Activated CD4-positive, CD25-positive, alpha-beta regulatory T cell (primary cell): ENCODE measurements at places on chromosomes 11 and 22.

GRCh38 chr11:59216641-59217564 lies 4.2 kb upstream of the MPEG1 start:
- no peak for DNase-seq

- no peak for DNase-seq
Observed at GRCh38 chr11:36389811-36390210, 93.7 kb downstream of the PRR5L start.

DNA sequence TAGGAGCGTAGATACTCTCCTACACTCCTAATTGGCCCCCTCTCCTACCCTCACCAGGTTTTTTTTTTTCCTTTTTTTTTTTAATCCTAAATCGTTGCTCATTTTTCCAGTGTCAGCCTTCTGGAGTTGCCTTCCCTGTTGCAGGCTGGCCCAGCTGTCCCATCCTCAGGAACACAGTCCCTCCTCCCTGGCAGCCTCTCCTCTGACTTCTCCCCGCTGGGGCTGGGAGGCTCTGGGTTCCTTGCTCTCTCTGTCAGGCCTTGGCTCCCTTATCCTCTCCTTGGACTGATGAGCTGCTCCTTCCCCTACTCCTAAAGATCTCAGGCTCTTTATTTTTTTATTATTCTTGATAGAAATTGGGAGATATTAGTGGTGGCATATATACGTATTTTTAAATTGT lies 62.2 kb downstream of the PKNOX2 start:
- no peak for DNase-seq

DNA sequence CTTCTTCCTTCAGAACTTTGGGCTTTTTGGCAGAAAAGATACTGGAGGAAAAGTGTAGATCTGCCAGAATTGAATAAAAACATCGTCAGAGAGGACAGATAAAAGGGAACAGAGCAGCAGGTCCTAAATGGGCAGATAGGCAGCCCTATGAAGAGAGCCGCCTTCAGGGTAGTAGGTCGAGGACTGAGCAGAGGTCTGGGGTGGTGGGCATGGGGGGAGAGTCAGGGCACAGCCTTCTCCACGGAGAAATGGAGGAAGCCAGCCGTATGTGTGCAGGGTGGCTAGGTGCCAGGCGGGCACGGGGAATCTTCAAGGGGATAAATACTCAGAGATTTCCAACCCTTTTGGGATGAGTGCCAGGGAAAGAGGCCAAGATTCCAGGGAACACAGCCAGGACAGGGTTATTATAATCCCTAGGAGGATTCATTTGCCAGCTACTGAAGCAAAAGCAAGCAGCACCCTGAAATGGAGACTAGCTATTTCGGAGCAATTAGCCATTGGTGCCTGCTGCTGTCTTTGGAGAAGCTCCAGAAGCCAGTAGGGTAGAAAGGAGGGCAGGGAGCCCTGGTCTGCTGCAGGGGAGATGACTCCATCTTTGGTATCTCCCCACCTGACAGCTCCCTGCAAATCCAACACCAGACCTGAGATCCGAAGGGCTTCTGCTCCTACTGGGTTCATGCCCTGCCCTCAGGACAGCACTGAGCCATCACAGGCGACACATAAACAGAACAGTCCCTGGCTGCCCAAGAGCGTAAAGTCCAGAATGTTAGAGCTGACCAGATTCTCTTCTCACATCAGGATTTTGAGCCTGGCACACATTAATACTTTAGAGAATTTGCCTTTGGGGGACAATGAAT lies 174.5 kb upstream of the NTM start:
- no peak for DNase-seq

- no peak for DNase-seq
Observed at GRCh38 chr11:8025123-8025522, 38.0 kb downstream of the EIF3F start.

DNA sequence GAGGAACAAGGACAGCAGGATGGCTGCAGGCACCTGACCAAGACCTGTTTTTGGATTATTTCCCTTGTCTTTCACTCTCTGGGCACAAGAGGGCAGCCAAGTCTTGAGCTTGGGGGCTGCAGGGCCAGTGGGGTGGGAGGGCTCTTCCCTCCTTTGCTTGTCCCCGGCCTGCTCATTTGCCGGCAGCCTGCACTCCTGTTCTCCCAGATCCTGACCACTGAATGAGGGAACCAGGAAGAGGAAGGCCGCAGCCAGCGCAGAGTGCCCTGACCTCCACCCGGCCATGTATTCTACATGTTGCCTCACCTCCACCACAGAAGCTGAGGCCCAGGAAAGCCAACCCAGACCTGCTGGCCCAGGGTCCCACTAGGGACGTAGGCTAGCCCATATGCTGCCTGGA lies 15.5 kb upstream of the NNMT start:
- DNase-seq, result no peak

DNA sequence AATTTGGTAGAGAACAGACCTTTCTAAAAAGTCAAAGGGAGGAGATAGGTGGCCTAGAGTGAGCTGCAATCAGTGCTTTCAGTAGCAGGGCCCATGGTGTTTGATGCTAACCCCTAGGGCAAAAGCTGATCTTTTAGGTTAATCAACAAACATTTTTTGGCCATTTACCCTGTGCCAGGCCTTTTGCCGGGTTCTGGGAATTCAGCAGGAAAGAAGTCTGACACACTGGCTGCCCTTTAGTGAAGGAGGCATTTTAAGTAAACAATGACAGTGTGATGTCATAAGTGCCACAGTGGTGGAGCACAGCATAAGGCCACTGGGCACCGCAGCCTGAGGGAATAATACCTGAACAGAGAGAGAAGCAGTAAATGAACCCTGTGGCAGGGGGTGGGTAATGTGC lies 29.0 kb downstream of the C22orf31 start:
- no peak for DNase-seq

- DNase-seq, result no peak
Observed at GRCh38 chr11:67400942-67401494, 640 bp downstream of the PPP1CA start.

- DNase-seq, result peak; percentile 62
Observed at GRCh38 chr11:44538375-44539054, 26.9 kb upstream of the CD82 start.

DNA sequence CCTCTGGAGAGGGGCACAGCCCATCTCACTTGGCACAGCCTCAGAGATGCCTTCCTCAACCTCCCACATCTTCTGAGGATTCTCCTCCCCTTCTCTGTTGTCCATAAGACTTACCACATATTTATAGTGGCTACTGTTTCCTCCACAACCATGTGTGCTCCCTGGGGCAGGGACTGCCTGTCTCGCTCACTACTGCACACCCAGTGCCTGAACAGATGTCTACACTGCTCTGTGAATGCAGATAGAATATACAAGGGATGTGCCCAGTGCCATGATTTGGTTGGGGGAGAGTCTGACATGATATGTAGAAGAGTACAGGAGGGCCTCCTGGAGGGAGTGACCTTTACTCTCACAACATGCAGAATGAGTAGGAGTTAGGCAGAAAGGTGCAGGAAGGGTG lies 67.3 kb upstream of the ANO1 start:
- DNase-seq, result no peak

DNA sequence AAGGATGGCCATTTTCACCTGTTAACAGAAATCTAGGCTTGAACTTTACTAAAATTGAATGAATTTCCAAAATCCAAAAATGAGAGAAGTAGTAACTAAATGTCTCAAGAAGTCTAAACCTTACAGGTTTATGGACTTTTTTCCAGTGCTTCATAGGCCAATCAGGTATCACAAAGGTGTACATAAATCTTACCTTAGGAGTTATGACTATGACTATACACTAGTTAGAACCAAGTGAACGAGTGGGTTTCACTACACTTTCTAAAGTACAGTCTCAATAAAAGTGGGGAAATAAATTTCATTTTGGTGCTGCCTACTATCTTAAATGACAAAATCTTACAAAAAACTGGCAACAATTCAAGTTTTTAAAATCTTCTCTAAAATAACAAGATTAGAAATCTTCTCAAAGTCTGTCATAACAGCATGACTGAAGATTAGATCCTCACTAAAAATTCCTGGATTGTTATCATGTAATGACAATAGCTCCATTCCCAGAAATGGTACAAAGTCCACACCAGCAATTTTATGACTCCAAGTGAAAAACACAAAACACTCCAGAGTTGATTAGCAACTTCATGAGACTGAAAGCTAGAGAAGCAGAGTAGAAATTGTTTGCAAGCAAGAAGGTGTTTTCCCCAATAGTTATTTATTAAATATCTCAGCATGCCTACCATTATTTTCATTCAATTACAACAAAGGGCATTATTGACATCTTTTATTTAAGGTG lies 20.9 kb downstream of the SOX6 start:
- no peak for DNase-seq

- no peak for DNase-seq
Observed at GRCh38 chr11:9529334-9529650, 44.2 kb upstream of the WEE1 start.

DNA sequence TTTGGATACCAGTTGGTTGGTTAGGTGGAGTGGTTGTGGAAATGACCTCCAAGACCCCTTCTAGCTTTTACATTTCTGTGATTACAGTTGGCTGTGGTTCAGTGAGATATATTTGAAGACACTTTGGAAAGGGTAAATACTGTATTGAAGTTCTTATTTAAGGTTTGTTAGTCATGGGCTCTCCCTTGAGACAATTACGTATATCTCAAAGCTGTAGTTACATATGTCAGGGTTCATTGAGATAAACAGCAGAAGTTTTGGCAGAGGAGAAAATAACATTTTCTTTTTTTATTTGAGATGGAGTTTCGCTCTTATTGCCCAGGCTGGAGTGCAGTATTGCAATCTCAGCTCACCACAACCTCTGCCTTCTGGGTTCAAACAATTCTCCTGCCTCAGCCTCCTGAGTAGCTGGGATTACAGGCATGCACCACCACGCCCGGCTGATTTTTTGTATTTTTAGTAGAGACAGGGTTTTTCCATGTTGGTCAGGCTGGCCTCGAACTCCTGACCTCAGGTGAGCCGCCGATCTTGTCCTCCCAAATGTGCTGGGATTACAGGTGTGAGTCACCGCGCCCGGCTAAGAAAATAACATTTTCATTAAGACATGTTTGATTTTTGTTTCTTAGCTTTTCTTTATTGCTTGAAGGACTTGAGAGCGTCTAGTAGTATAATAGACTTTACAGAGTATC lies 1.9 kb downstream of the RNF121 start:
- DNase-seq, result no peak

DNA sequence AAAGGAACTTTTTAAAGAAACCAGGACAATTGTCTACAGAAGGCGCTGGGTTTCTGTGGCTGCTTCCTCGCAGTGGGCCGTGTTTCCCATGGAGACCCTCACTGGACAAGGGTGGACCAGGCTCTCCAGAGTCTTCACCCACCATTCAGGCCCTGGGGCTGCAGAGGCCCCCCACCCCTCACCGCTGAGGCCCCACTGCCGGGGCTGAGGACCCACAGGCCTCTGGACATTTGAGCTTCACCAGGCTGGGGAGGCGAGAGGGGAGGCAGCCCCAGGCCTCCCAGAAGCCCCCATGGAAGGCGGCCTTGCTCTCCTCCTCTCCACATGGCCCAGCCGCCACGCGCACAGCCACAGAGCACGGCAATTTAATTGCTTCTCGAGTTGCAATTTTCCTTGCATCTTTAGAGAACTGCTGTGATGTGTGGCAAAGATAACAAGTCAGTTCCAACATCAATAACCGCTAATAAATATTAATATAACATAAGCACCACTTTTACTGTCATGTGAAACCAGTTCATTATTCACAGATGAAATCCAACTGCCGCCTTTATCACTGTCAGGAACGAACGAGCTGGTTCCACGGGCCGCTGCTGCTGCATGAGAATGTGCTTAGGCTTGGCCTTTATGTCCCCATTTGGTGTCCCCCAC lies 81.0 kb downstream of the PHF21B start:
- DNase-seq, result no peak

- no peak for DNase-seq
Observed at GRCh38 chr22:33255791-33256190, 197.6 kb upstream of the SYN3 start.

DNA sequence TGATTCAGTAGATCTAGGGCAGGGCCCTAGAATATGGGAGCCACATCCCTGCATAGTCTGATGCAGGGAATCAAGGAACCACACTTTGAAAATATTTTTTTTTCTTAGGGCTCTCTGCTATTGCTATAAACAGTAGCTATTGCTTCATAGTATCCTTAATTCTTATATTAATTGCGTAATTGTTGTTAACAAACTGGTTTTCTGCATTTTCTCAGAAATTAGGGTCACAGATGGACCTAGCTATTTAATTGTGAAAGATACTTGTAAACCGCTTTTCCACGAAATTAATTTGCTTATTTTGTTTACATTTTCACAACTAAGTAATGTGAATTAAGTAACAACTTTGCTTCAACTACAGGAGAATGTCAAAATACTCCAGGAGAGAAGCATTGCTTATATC lies 34.1 kb downstream of the NAALAD2 start:
- DNase-seq, result no peak

GRCh38 chr11:16252373-16252772 lies 104.0 kb downstream of the SOX6 start:
- DNase-seq, result no peak

DNA sequence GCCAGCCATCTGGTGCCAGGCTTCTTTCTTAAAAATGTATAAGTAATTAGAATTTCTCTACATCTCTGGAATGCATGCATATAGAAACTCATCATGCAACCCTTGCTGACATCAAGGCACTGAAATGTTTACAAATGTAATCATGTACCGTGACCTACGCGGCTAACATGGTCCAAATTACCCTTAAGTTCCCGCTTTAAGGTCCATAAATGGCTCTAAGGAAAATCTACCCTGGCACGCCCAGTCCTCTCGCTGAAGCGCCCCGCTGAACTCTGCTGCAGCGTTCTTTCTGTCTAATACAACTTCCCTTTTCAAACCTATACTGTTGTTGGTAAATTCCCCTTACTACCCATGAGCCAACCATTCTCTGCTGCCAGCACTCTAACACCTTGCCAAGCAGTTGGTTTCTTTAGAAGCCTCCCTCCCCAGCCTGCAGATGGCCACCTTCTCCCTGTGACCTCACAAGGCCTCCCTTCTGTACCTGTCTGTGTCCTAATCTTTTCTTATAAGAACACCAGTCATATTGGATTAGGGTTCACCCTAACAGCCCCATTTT lies 13.5 kb upstream of the HMOX1 start:
- no peak for DNase-seq

- no peak for DNase-seq
Observed at GRCh38 chr11:100925935-100926334, 203.7 kb downstream of the PGR start.

GRCh38 chr11:119828006-119828405 lies 99.0 kb upstream of the NECTIN1 start:
- DNase-seq, result no peak

DNA sequence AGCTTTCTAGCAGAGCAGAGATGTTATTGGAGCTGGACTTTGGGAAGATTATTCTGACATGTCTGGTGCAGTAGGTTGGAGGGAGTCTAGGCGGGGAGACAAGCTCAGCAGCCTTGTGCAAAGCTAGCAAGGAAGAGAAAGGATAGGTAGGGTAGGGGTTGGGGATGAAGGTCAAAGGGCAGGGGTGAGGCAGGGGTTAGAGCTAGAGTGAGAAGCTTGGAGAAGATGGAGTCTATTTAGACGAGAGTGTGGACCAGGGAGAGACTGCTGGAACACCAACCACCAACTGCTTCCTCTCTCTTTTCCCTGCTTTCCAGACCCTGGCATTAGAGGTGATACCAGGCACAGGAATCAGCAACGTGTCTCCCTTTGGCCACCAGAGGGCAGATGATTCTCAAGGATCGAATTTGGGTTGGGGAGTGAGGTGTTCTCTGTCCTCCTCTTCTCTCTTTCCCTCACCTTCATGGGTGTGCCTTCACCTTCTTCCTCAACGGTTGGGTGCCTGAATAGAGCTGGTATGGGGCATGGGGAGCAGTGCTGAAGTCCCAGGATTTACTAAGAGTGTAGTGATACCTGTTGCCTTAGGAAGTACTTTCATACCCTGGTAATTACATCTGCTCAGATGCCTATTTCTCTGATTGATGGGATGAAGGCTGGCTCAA lies 1.8 kb upstream of the MARK2 start:
- peak; percentile 58 for DNase-seq

- no peak for DNase-seq
Observed at GRCh38 chr11:69382131-69383128, 88.5 kb downstream of the MYEOV start.
